ENCODE measurements at places on chromosomes 16 and 17.

- DNase-seq = no peak
These were observed 19.6 kb downstream of the SBK1 start for GRCh38 chr16:28311913-28312312.

DNA sequence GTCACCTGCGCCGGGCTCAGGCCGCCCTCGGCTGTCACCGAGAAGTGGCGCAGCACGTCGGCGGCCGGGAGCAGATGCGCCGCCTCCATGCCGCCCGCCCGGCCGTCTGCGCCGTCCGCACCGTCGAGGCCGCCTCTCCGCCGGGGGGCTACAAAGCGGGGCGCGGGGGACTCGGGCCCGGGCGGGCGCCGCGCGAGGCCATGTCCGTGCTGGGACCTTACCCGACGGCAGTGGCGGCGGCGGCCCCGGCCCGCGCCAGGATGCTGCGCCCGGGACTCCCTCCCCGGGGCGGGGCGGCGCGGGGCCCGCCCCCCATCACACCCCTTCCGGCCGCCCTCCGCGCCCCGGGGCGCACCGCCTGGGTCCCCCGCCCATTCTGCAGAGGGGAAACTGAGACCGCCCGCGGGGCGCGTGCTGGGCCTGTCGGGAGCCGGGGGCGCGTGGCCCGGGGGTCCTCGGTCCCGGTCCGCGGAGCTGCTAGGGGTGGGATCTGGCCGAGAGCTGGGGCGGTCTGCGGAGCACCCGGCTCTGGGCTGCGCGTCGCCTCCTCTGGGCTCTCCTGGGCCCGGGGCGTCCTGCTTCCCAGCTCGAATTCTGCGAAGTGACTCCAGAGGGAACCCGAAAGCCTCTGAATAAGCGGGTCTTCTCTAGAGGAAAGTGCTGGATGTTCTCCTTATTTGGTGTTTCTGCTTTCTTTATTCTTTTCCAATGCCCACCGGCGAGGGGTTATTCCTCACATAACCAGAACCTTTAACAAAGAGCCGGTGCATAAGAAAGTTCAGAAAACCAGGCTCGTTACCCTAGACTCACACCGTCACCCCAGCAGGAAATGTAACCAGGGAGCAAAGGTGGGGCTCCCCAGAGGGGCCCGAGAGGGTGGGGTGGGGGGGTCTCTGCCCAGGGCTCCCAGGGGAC lies at the start of gene ATP2A3:
Gene ATP2A3 (minus strand): TSS at position 235 of the 915 bp plus-strand sequence. CDS start 146 bp downstream, at position 89.
- no peak for DNase-seq

DNA sequence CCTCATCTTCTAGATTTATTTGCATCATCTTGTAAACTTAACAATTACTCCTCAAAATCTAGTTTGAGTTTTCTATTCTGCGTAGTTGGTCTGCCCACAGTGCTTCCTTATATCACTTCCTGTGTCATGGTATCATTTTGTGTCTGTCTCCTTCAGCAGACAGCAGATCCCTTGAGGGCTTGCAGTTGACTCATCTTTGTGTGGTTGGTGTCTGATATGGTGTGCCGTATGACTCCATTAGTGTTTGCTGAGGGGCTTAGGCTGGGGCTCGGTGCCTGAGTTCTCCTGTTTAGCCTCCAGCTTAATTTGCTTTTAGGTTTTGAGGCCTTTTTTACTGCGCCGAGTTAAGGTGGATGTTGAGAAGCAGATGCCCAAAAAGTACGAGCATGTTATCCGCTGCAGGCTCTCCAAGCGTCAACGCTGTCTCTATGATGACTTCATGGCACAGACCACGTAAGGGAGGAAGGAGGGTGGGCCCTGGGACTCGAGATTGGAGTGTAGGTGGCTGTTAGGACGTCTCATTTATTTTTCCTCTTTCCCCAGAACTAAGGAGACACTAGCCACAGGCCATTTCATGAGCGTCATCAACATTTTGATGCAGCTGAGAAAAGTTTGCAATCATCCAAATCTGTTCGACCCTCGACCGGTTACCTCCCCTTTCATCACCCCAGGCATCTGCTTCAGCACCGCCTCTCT lies 16.9 kb downstream of the SRCAP start:
- no peak for DNase-seq

- no peak for DNase-seq
These were observed 1.3 kb downstream of the DHX58 start for GRCh38 chr17:42111265-42111636.

DNA sequence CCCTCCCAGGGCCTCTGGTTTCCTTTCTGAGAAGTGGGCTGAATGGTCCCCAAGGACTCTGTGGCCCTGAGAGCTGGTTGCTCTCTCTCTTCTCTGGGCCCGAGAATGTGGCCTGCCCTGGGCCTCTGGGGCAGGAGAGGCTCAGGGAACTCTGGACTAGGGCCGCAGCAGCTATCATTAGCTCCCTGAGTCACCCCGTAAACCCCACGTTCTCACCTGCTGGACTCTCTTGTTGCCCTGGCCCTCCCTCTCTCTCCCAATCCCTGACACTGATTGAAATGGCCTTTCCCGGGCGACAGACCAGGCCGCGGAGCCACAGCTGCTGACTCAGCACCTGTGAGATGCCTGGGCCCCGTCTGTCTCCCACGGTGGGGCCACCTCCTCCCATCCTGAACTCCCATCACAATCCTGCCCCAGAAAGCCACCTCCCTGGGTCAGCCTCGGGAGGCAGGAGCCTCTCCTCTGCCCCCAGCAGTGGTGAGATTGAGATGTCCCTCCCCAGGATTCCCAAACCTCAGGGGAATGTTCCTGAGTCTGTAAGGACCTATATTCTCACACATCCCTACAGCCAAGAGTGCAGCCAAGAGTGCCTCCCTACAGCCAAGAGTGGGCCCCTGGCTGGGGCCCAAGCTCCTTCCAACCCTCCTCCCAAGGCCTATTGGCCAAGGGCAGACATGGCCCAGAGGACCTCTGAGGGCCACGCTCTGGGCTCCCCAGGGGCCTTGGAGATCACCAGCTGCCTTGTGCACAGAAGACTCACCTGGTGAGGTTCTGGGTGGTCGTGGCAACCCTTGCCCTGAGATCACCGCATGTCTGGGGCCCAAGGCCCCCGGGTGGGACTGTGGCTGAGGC lies 470 bp downstream of the TRPV3 start:
- no peak for DNase-seq

DNA sequence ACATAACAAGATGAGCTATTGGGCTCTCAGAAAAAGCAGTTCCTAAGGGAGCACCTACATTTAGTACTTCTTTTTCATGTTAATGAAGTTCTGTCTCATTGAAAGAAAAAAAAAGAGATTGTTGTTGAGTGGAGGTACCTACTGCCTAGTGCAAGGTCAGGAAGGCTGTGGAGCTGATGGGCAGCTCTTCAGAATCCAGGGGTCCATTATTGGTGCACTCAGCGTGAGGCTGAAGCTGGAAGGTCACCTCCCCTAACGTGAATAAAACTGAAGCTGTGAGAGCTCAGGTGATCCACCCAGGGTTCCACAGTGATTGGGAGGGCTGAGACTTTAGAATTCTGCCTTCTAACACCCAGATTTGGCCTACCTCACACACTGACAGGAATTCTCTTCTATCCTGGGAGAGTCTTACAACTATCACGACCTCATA lies 153.9 kb upstream of the TBX2 start:
- no peak for DNase-seq

DNA sequence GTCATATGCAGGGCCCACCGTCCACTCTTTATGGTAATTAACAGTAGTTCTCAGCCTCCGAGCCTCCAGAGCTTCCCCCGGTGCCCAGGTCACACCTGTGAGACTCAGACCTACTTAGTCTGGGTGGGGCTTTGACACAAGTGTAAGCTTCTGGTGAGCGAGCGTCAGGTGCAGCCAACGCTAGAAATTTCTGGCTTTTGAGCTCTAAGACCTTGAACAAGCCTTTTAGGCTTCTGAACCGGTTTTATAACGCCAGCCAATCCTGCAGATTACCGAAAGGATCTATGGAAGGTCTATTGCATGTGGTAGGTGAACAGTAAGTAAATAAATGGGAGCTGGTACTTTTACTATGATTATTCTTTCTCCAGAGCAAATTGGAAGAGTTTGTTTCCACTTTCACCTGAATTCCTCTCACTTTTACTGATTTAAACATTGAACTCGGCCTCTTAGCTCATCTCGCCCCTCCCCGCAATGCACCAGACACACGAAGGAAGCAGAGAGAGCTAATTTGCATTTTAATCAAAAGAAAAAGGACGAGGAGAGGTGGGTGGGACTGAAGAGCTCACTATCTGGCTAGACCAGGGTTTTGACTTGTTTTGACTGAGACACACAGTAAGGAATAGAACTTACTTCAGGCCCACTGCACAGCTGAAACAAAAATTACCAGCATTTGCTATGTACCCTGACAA lies 47.1 kb downstream of the ABAT start:
- DNase-seq = no peak

DNA sequence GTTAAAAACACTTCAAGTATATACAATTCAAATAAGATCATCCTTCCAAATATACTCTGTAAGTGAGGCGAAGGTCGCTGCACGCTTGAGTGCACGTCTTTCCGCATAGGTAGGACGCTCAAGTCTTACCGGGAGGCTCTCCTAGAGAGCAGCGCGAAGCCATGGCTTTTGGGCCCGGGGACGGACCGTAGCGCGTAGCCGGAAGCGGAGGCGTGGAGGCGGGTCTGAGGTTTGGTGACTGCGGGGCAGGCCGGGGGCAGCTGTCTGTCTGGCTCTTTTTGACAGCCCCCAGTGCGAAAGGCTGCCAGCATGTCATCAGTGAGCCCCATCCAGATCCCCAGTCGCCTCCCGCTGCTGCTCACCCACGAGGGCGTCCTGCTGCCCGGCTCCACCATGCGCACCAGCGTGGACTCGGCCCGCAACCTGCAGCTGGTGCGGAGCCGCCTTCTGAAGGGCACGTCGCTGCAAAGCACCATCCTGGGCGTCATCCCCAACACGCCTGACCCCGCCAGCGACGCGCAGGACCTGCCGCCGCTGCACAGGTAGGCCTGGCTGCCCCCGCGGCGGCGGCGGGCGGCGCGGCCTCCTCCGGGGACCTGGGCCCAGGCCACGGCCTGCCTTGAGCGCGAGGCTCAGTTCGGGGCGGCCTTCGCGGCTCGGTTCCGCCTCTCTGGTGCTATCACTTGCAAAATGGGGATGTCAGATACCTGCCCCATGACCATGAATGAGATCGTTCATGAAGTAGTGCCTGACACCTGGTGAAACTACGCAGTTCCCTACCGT lies at the start of gene LONP2:
Gene LONP2 (plus strand): TSS at position 221 of the 783 bp plus-strand sequence. CDS start 89 bp downstream, at position 310.
- DNase-seq = peak; percentile 50

GRCh38 chr17:47896672-47897490 lies 845 bp downstream of the SP2 start:
- no peak for DNase-seq

DNA sequence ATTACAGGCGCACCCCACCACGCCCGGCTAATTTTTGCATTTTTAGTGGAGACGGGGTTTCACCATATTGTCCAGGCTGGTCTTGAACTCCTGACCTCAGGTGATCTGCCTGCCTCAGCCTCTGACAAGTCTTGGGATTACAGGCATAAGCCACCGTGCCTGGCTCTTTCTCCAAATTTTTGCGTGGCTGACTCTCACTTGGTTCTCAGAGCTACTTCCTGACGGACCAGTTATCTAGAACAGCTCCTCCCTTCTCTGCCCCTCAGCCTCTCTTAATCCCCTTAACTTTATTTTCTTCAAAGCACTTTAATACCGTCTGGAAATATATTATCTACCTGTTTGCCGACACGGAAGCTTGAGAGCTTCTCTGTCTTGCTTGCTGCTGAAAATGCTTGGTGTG lies 4.2 kb downstream of the YPEL2 start:
- no peak for DNase-seq

GRCh38 chr17:55742272-55743102 lies 8.4 kb upstream of the PCTP start:
- DNase-seq = no peak

- DNase-seq = no peak
These were observed 99.7 kb downstream of the CMIP start for GRCh38 chr16:81544261-81544660.

GRCh38 chr16:56481468-56482122 lies 30.2 kb downstream of the OGFOD1 start:
- no peak for DNase-seq

GRCh38 chr16:84943620-84944019 lies 67.7 kb downstream of the ZDHHC7 start:
- DNase-seq = no peak
